ENCODE measurements at places on chromosomes 6 and 20. TPM values are rescaled to one million over a fixed set of nuclear protein-coding genes. Genes with fewer than 3 reads are reported as not detected.

- H3K4me1 ChIP-seq: no peaks in the 10 kb centered on the region
- no peaks in the 10 kb centered on the region for H3K27me3 ChIP-seq
- no peak overlapping the region for H3K4me3 ChIP-seq
- no peak overlapping the region for H3K27ac ChIP-seq
- no peak for DNase-seq
- H3K36me3 ChIP-seq: no peaks in the 10 kb centered on the region
Measured at GRCh38 chr6:132675002-132675401, 16.0 kb upstream of the TAAR1 start.

GRCh38 chr6:43444036-43444435 lies 11.3 kb downstream of the DLK2 start:
- H3K27me3 ChIP-seq: no peaks in the 10 kb centered on the region
- no peaks in the 10 kb centered on the region for H3K4me1 ChIP-seq
- peaks cover 89% of the 10 kb centered on the region for H3K36me3 ChIP-seq
- DNase-seq: no peak
- no peak overlapping the region for H3K27ac ChIP-seq
- H3K4me3 ChIP-seq: no peak overlapping the region

DNA sequence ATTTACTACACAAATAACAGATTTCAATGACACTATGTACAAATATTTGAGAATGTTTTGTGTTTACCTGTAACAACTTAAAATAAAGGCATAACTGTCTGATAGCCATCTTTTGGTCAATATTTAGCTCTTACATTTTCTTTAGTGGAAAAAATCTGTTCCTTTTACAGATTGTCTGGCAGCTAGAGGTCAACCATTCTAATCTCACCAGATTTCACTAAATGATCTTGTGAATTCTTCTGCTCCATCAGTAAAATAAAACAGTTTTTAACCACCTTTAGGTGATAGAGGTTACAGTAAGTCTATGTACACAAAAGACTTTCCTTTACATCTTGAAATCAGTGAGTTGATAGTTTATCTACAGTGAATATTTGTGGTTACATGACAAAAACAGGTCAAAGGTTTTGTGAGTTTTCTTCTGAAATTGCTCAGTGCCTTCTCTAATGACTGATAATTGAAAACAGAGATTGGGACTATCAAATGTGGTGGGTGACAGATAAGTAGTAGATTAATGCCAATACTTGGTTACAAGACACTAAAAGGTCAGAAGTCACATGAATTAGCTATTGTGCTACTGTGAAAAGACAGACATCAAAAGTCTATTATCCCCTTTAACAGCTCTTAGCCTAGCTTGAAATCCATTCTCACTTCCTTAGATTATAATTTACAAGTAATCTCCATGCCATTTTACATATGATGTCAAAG lies 47.4 kb downstream of the BMP5 start:
- H3K4me1 ChIP-seq: no peaks in the 10 kb centered on the region
- no peaks in the 10 kb centered on the region for H3K27me3 ChIP-seq
- H3K36me3 ChIP-seq: no peaks in the 10 kb centered on the region
- no peak for DNase-seq
- H3K27ac ChIP-seq: no peak overlapping the region

SLC26A8 gene
- total RNA-seq: not detected

DNA sequence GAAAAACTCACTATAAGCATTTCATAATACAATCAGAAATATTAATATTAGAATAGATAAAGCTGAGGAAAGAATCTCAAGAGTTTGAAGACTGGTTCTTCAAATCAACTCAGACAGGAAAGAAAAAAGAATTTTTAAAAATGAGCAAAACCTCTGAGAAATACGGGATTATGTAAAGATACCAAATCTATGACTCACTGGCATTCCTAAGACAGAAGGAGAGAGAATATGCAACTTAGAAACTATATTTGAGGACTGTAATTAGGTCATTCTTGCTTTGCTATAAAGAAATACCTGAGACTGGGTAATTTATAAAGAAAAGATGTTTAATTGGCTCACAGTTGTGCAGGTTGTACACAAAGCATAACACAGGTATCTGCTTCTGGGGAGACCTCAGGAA lies 665.1 kb downstream of the RNF144B start:
- DNase-seq: no peak
- H3K4me3 ChIP-seq: no peak overlapping the region
- no peaks in the 10 kb centered on the region for H3K27me3 ChIP-seq

GRCh38 chr6:106477790-106478189 lies 117.3 kb downstream of the CRYBG1 start:
- H3K27ac ChIP-seq: no peak overlapping the region
- H3K4me3 ChIP-seq: no peak overlapping the region
- no peak for DNase-seq
- H3K27me3 ChIP-seq: no peaks in the 10 kb centered on the region

Measured in suprapubic skin (tissue), 4 donors.